ENCODE measurements at places on chromosomes 5 and 9.

DNA sequence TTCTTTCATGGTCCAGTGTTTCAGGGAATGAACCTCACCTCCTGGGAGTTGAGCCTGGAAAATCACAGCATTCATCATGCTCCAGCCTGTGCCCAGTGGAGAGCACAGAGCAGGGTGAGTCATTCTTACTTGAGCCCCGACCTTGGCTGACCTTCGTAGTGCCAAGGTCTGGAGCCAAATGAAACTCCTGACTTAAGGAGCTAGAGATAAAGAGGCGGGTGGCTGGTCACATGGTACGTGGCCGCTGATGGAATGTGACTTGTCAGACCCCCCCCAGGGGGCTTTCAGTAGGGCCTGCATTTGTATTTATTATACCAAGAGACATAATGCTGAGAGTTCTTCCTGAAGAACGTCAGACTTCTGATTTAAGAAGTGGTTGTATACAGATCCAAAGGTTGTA, 15.0 kb upstream of the PIP5K1B start:
- no peak for DNase-seq

DNA sequence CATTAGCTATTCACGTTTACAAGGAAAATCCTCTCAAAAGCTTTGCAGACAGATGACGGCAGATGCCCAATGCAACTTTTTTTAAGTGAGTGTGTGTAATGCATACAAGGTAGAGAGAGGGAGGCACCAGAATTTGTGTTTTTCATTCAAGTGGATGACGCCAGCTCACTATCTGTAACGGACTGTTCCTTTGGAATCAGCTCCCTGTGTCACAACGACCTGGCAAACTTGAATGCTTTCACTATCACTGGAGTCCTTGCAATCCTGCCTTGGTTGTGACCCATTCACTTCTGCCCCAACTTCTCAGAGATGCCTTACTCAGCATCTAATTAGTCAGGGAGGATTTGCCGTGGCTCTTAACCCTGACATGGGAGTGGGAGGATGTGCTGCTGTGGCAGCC, 148.5 kb downstream of the BNC2 start:
- DNase-seq, result no peak

GRCh38 chr9:1647776-1648175, 367.4 kb upstream of the SMARCA2 start:
- DNase-seq, result no peak

- no peak for DNase-seq
Measured at GRCh38 chr9:36011379-36011778, 25.3 kb upstream of the RECK start.

- DNase-seq, result no peak
Measured at GRCh38 chr9:21968331-21969010, 25.7 kb downstream of the CDKN2A start.

GRCh38 chr5:101721543-101721942, 574.5 kb downstream of the SLCO4C1 start:
- DNase-seq, result no peak

- no peak for DNase-seq
Measured at GRCh38 chr5:100902440-100903038, 543 bp downstream of the ST8SIA4 start.

GRCh38 chr5:125050926-125051325, 304.5 kb upstream of the ZNF608 start:
- DNase-seq, result no peak

DNA sequence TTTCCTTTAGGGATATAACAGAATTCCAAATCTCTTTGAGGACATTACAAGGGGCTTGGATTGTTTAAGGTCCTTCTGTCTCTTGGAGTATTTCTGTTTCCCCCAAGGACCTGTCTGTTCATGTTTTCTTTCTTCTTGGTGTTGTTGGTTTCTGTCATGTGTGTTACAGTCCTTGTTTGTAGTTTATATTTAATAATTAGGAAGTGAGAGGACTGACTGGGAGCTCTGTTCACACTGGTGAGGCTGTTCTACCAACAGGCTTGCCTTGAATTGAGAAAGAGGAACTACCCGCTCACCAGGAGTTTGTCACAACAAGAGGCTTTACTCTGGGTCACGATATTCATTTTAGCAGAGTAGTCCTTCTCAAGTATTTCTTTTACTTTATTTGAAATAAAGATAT, 119.2 kb upstream of the SV2C start:
- DNase-seq, result no peak

DNA sequence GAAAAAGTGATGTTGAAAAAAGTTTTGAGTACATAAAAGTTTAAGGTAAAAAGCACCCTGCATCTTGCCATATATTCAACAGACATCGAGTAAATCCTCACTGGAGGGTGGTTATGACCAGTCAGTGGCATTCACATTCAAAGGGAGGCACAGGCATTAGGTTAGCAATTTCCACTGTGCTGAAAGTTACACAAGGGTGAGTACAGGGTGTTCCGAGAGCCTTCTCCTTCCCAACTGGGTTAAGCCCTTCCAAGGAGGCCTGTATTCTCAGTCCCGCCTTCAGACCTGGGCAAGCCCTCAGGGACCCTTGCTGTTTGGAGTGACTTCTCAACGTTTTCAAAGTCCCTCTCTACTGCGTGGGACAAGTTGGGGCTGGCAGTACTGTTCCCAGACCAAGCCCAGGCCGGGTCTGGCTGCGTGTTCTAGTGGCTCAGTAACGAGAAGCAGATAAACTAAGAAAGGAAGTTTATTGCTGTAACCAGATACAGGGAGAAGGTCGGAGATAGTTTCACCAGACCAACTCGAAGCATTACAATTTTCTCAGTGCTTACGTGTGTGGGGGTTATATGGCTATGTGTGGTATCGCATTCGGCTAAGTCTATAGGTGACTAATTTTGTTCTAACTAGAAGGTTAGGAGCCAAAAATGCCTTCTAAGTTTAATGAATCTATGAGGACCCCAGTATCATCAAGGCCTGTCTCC, 13.0 kb upstream of the SETX start:
- no peak for DNase-seq

GRCh38 chr5:103234239-103234975, 24.2 kb upstream of the MACIR start:
- DNase-seq, result no peak

GRCh38 chr5:41218929-41219657, 5.8 kb upstream of the C6 start:
- no peak for DNase-seq

DNA sequence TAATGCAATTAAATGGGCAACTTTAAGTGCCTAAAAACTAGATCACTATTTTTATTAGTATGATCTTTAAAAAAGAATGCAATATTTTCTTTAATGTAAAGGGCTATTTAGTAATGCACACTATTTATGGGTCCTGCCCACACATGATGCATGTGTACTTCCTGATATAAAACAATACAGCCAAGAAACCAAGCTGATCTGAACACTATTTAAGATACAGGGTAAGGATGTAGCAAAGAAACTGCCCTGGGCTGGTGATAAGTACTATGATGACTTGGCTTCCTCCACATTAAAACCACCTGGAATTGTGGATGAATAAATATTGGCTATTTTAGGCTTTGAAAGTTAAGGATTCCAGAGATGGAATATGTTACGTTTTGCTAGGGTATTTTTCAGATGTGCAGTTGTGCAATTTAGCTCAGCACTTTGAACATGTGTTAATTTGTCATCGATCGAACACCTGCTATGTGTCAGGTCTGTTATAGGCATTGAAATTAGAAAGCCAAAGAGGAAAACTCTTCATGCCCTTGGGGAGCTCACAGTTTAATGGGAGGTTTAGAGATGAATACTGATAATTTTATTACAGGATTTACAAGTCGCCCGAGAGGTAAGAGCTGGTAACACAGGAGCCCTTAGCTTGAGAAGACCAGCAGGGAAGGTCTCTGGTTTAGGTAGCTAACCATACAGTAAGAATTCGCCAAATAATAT, 276.7 kb downstream of the PLK2 start:
- DNase-seq, result no peak

- no peak for DNase-seq
Measured at GRCh38 chr5:159601216-159601615, 270.9 kb upstream of the IL12B start.

DNA sequence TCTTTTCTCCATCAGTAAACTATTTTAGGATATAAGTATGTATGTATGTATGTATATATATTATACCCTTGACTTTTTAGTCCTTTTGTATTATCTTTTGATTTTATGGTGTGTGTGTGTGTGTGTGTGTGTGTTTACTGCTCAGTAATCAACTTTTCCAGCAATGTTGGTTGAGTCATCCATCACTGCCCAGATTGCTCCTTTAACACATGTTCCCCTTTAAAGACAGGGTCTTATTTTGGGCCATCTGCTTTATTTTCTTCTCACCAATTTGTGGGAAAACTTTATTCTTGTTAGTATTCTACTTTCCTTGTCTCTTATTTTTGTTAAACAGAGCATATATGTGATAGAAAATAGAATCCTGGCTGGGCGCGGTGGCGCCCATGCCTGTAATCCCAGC, 28.1 kb downstream of the ANKRD33B start:
- DNase-seq, result no peak

- DNase-seq, result no peak
Measured at GRCh38 chr5:117943541-117943940, 1044.8 kb downstream of the DTWD2 start.

GRCh38 chr5:176734756-176735342, 75.5 kb upstream of the UNC5A start:
- no peak for DNase-seq

- no peak for DNase-seq
Measured at GRCh38 chr5:96789794-96790330, 17.9 kb downstream of the ERAP1 start.

DNA sequence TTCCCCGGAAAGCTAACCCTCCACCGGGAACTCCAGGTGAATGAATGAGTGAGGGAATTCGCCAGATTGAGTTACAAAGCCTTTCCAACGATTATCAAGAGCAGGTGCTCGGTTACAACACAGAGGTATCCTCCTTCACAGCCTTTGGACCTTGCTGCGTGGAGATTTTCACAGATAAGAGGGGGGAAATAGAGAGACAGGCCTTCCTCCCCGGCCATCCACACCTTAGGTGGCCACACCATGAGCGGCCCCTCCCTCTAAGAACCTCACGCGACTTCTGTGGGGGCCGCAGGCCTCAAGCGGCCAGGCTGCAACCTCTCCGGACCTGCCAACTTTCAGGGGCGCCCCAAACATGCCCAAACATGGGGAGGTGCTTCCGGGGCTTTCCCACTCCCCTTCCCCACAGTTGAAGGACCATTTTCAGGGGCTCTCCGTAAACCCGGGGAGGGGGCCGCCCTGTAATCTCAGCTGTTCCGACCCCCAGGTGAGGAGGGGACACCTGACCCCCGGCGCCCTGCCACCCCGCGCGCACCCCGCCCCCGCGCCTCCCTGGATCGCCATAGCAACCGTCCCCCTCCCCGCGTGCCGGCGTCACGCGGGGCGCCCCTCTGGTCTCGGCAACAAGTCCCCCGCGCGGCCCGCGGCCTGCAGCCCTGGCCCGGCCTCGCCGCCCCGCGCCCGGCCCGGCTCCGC, 603 bp downstream of the DENND1A start:
- no peak for DNase-seq

- DNase-seq, result no peak
Measured at GRCh38 chr5:130052752-130053151, 148.5 kb downstream of the CHSY3 start.

DNA sequence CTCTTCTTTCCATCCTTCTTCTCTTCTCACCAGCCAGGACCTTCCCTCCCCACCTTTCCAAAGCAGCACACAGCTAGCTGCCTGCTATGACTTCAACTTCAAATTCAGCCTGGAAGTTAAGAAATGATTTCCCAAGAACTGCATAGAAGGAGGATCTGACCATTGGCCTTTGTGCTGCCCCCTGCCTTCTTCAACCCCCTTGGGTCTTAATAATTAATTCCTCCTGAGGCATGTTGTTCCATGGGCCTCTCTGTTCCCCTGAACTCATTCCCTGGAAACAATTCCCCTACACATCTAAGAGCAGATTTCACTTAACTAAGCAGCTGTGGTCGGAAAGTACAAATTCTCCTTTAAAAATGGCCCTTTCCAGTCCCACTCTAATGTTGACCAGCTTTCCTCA, 62.4 kb downstream of the ADAMTS12 start:
- DNase-seq, result no peak

DNA sequence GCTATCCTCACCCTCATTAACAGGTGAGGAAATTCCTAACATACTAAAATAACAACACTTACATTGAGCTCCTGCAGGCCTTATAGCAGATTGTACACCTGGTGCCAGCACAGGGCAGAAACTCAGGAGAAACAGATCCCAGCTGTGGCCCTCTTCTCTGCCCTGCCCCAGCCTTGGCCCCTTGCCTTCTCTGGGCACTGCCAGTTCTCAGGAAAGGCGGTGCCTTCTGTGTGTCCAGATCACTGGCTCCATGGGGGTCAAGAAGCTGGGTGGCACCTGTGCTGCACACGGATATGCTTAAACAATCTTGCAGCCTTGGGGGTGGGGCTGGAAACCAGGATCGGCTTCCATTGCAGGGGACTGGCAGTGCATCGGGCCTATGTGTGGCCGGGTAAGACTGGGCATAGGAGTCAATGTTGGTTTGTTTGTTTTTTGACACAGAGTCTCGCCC, 19.3 kb downstream of the KYAT1 start:
- no peak for DNase-seq

GRCh38 chr5:157665467-157666070, 5.8 kb upstream of the C5orf52 start:
- DNase-seq, result no peak

DNA sequence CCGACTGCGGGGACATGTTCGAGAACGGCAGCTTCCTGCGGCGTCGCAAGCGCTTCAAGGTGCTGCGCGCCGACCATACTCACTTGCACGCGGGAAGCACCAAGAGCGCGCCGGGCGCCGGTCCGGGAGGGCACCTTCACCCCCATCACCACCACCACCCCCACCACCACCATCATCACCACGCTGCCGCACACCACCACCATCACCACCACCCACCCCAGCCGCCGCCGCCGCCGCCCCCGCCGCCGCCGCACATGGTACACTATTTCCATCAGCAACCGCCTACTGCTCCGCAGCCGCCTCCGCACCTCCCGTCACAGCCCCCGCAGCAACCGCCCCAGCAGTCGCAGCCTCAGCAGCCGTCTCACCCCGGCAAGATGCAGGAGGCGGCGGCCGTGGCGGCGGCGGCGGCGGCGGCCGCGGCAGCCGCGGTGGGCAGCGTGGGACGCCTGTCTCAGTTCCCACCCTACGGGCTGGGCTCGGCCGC, 514 bp downstream of the FOXB2 start:
- DNase-seq, result no peak

GRCh38 chr5:97087138-97087537, 55.3 kb downstream of the LIX1 start:
- DNase-seq, result no peak

DNA sequence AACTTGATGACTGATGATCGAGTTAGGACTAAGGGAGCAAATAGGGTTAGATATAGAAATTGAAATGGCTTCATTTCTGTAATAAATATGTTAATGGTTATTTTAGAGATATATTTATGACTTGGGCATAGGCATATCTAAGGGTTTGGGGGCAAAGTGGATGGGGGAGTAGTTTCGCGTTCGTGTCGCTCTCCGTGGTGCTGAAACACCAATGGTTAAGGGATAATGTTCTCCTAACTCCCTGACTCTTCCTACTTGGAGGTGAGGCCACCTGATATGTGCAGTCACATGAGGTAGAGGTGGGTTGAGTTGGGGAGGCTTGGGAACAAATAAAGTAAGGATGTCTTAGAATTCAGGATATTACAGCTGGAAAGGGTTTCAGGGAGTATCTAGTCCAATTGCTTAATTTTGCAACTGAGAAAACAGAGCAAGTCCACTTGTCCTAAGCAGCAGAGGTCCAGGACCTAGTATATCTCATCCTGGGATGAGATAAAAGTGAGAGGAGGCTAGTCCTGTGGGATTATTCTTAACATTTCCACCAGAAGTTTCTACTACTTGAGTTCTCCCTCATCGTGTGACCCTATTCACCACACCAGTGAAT, 44.0 kb upstream of the MAP1B start:
- no peak for DNase-seq

Data from activated T-helper 1 cell treated with anti-CD3 and anti-CD28 coated beads, Interleukin-2, amount 50 U/mL, for 16 hours (primary cell).